ENCODE measurements at places on chromosomes 11 and 22.

DNA sequence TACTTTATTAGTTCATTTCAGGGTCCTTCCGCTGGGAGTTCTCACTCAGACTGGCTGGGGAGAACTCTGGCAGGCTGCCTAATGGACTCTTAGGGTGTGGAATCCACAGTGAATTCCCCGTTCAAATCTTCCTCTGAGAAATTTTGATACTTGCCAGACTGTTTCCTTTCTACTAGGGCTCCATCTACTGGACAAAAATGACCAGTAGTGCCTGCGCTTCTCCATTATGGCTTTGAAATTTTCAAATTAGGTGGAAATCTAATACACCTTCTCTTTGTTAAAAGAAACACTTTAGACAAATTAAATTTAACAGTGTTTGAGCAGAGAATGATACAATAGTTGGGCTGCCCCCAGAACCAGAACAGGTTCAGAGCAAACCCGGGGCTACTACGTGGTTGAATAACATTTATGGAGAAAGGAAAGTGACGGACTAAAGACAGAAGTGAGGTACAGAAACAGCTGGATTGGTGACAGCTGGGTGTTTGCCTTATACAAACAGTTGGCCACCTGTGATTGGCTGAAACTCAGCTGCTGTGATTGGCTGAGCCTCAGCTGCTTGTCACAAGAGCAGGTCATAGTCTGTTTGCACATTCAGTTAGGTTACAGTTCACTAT lies 52.9 kb upstream of the FDX1 start:
- peak; percentile 72 for DNase-seq

DNA sequence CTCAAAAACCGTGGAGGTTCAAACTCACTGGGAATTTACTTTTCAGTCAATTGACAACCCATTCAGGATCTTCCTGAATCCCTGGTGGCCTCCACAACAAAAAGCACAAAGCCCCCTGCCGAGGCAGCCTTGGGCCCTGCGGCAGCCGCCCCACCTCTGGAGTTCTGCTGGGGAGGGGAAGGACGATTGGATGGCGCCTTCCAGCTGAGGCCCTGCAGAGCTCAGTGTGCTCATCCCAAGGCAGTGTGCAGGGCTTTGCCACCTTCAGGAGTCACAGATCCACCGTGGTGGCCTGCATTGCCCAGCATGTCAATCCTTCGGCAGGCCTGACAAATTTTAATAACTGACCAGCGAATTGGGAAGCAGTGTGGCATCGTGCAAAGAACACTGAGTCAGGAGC lies 7.4 kb downstream of the ZFTA start:
- DNase-seq, result no peak

- DNase-seq, result peak; percentile 87
Measured at GRCh38 chr11:12182676-12183541, 72.5 kb downstream of the MICAL2 start.

DNA sequence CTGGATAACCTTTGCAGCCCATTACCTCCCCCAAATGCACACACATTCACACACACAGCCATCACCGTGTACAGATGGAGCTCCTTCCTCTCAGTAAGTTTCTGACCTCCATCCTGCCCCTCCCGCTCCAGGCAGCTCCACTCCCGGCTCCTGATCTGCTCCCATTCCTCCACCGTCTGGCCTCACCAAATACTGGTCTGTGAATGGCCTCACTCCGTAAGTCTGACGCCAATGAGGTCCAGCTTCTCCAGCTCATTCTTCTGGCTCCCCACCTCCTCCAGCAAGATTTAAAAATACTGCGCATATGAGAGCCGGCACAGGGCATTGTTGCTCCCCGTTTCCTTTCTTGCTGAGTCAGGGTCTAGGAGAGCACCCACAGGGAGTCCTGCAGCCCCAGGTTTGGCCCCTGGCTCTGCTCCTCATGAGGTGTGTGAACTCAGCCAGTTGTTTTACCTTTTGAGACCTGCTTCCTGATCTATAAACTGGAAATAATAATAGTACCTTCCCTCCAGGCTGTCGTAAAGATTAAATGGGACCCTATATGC lies 14.0 kb upstream of the TUB start:
- no peak for DNase-seq

DNA sequence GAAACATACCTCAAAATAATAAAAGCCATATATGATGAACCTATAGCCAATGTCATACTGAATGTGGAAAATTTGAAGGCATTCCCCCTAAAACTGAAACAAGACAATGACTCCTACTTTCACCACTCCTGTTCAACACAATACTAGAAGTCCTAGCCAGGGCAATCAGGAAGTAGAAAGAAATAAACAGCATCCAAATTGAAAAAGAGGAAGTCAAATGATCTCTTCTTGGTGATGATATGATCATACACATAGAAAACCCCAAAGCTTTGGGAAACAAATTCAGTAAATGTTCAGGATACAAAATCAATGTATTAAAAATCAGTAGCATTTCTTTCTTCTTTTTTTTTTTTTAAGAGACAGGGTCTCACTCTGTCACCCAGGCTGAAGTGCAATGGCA lies 109.9 kb downstream of the DLG2 start:
- DNase-seq, result no peak

- no peak for DNase-seq
Measured at GRCh38 chr11:95686265-95686664, 103.3 kb downstream of the FAM76B start.

GRCh38 chr11:33237039-33237597 lies 20.1 kb upstream of the HIPK3 start:
- DNase-seq, result no peak

DNA sequence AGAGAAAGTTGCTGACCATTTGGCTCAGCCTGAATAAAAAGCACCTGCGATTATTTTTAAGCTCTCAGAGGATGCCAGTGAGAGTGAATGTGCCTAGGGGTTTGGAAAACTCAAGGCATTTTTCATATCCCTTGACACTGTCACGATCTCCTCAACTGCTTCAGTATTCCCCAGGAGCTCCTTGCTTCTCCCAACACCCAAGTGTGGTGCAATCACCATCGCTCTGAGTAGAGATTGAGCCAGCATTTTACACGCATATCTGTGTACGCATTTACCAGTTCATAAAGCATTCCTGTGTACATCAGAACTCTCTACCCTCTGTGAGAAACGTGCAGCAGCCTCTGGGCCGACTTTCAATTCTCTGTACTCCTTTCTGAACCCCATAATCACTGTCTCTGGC lies 1.3 kb downstream of the SRRD start:
- DNase-seq, result peak; percentile 18

- no peak for DNase-seq
Measured at GRCh38 chr11:43937434-43938411, 4.7 kb upstream of the C11orf96 start.

GRCh38 chr11:125675196-125675595 lies 5.5 kb downstream of the ACRV1 start:
- DNase-seq, result no peak

- no peak for DNase-seq
Measured at GRCh38 chr22:20636075-20636812, 128.8 kb downstream of the MED15 start.

GRCh38 chr11:74123008-74123448 lies 47.8 kb downstream of the C2CD3 start:
- no peak for DNase-seq

- no peak for DNase-seq
Measured at GRCh38 chr11:10580623-10581022, 12.2 kb upstream of the LYVE1 start.

DNA sequence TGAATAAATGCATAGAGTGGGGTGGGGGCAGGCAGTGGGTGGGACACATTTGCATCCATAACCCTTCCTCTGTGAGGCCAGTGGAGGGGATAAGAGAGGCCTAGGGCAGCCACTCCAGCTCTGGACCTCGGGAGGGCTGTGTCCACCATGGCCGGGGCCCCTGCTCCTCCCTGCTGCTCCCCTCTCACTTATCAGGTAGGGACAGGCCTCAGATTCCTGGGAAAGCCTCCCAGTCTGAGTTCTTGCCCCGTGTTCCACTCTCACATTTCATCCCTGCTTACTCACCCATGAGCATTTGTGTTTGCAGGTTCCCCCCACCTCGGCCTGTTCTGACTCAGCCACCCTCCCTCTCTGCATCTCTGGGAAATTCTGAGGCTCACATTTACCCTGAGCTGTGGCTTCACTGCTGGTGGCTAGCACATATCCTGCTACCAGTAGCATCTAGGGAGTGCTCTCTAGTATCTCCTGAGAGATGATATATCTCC lies 128.7 kb upstream of the TOP3B start:
- peak; percentile 50 for DNase-seq

GRCh38 chr11:123483058-123483457 lies 53.0 kb downstream of the GRAMD1B start:
- peak; percentile 50 for DNase-seq

DNA sequence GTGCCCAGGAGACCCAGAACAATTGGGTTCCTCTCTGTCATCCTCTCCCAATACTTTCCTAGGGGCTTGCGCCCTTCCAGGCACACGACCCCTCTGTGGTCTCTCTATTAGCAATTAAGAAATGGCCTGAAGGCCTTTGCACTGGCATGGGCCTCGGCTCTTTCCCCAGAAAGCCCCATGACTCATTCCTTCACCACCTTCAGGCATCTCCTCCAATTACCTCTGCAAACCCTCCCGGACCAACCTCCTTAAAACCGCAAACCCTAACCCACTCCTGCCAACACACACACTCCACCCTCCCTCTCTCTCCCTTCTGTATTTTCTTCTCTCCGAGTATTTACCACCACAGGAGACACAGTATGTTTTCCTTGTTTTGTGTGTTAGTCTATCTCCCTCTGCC lies 36.7 kb downstream of the LARGE1 start:
- DNase-seq, result no peak

DNA sequence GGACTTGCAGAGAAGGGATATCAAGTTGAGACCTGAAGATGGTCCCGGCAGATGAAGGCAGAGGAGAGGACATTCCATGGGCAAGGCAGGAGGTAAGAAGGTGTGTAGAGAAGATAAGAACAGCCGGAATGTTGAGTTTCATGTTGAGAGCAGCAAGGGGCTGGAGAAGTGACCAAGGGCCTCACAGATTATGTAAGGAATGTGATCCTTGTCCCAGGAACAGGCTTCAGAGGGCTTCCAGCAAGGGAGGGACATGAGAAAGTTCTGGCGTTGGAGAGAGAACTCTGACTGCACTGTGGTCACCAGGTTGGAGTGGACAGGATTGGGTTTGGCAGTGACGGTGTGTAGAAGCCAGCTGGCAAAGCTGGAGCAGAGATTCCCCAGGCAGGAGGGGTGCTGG lies 27.6 kb upstream of the PPFIA1 start:
- no peak for DNase-seq

GRCh38 chr22:42676059-42676607 lies 26.9 kb upstream of the CYB5R3 start:
- no peak for DNase-seq

GRCh38 chr22:41178425-41178975 lies 26.6 kb upstream of the L3MBTL2 start:
- DNase-seq, result no peak

- peak; percentile 4 for DNase-seq
Measured at GRCh38 chr11:1826552-1827094, 8.2 kb upstream of the SYT8 start.

- no peak for DNase-seq
Measured at GRCh38 chr11:69866648-69867047, 47.4 kb upstream of the FGF3 start.

GRCh38 chr11:34243600-34244464 lies 114.0 kb downstream of the ABTB2 start:
- no peak for DNase-seq

- DNase-seq, result no peak
Measured at GRCh38 chr11:65362320-65362931, 7.9 kb downstream of the TIGD3 start.

- no peak for DNase-seq
Measured at GRCh38 chr11:131866535-131867400, 496.4 kb downstream of the NTM start.

DNA sequence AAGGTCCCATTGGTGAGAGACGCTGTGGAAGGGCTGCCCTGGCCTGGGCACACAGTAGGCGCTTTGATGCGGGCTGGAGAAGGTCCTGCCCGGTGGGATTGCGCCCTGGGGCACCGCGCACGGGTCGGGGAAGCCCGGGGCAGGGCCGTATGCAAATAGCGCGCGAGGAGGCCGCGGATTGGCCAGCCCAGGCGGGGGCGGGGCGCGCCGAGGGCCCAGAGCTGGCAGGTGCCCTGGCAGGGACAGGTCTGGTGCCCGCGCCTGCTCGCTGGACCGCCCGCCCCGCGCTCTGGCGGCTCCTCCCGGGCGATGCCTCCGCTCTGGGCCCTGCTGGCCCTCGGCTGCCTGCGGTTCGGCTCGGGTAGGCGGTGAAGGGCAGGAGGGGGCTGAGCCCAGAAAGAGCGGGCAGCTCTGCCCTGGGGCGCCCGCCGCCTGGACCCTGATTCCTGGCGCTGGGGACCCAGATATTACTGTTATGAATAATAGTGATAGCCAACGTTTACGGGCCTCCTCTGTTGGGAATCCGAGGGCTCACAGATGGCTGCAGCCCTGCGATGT lies at the start of gene UPK3A:
UPK3A (plus strand) TSS at position 245 of the 558 bp plus-strand sequence; CDS start at position 310, 65 bp downstream.
- DNase-seq, result no peak

GRCh38 chr11:3616721-3617460 lies 24.9 kb downstream of the ART5 start:
- DNase-seq, result no peak

- DNase-seq, result no peak
Measured at GRCh38 chr11:7573193-7573557, 59.4 kb downstream of the PPFIBP2 start.

GRCh38 chr22:19357270-19358105 lies 66.0 kb upstream of the CLTCL1 start:
- no peak for DNase-seq

DNA sequence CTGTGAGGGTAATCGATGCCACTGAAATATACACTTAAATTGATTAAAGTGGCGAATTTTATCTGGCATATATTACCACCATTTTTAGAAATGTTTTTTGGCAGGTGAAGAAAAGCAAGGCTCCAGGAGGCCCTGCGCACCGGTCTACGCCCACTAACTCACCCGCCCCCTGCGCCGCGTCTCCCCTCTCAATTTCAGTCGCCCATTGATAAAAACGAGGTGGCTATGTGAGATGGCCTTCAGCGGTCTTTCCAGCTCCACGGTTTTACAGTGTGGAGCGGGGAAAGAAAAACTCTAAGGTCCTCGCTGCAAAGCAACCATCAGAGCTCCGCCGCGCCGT lies 602 bp upstream of the AQP11 start:
- DNase-seq, result no peak

DNA sequence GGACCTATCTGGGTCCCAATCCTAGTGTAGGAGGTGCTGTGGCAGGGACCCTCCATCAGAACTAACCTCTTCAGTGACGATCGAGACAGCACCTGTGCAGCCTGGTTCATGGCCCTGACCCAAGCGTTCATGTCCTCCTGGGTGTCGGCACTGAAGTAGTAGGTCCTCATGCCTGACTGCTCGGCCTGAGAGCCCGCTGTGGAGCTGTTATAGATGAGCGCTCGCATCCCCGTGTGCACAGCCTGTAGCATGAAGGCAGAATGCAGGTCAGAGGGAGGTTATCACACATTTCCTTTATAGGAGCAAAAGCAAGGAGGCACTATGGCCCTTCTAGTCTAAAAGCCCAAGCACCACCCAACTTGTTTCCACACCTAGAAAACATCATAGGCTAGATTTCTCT lies 103.0 kb downstream of the C11orf58 start:
- DNase-seq, result no peak

GRCh38 chr22:36243986-36244385 lies 4.7 kb upstream of the APOL2 start:
- no peak for DNase-seq

GRCh38 chr11:60085909-60086308 lies 2.6 kb upstream of the MS4A2 start:
- no peak for DNase-seq

Data from RKO (cell line).